ENCODE measurements at places on chromosomes 2 and 18. TPM values are rescaled to one million over a fixed set of nuclear protein-coding genes. Genes with fewer than 3 reads are reported as not detected.

DNA sequence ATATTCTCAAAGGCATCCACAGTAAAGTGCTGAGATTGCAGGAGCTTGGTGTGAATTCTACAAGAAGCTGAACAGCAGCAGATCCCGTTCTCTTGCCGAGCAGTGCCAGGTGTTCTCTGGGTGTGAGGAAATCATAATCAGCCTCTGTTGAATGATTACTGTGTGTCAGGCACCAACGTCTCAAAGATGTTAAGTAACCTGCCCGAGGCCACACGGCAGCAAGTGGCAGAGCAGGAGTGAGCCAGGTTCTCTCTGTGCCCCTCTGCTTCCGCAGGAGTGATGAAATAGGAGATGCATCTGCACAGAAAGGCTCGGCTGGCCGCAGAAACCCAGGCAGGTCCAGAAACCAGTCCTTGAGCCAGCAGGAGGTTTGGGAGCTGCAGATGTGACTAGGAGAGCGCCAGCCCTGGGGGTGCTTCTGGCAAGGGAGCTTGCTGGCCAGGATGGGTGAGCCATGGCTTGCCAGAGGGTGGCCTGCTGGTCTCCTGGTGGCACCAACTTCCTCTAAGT is 68.4 kb downstream of the COPS7B start:
- H3K4me1 ChIP-seq, result no peaks in the 10 kb centered on the region
- H3K27me3 ChIP-seq, result peaks cover 19% of the 10 kb centered on the region
- H3K36me3 ChIP-seq, result no peaks in the 10 kb centered on the region
- no peak overlapping the region for H3K4me3 ChIP-seq
- peak; percentile 81 for DNase-seq
- H3K27ac ChIP-seq, result no peak overlapping the region

- DNase-seq, result no peak
- no peaks in the 10 kb centered on the region for H3K27me3 ChIP-seq
- H3K36me3 ChIP-seq, result peaks cover 16% of the 10 kb centered on the region
Measured at GRCh38 chr2:95275151-95275515, 884 bp downstream of the PROM2 start.

GRCh38 chr2:130349174-130349573 is 6.5 kb downstream of the IMP4 start:
- peaks cover 8% of the 10 kb centered on the region for H3K36me3 ChIP-seq
- no peak for DNase-seq
- no peaks in the 10 kb centered on the region for H3K27me3 ChIP-seq

DNA sequence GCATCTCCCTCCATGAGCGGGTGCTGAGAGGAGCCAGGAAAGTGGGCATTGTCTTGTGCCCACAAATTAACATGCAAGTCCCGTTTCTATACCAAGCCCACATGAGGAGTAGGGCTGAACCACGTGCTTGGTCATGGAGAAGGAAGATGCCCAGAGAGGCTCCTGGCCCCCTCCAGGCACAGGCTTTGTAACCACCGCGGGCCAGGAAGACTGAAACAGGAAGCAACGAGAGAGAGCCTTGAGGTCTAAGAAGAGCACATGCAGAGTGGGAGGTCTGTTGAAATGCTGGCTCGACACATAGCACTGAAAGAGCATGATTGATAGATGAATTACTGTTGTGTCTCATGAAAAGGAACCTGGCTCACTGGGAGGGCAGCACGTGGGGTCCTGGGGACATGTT is 36.3 kb downstream of the VWA3B start:
- no peaks in the 10 kb centered on the region for H3K36me3 ChIP-seq
- no peak overlapping the region for H3K4me3 ChIP-seq
- H3K4me1 ChIP-seq, result no peaks in the 10 kb centered on the region
- H3K27me3 ChIP-seq, result peaks cover 44% of the 10 kb centered on the region

DNA sequence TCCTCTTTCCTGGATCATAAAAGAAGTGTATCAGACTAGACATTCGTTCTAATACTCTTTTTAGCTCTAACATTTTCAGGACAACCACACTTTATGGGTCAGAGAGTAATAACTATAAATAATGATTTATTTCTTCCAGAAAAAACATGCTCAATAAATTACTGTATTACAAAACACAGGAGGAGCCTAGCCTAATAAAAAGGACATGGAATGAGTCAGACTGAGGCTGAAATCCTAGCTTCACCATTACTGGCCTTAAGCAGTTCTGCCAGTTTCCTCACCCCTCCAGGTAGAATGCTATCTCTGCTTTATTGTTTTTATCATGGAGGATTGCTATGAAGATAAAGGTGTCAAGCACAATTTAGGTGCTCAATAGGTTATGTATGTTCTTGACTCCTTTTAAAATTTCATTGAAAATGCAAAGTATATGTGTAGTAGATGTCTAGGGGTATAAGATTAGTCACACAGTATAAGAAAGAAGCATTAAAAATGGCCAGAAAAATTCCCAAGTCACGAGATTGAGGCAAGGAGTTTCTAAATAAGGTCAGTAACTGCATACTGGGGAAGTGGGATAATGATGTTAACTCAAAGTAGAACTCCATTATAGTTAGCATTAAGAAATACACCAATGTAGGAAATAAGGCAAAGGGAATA is 105.5 kb upstream of the NEUROD1 start:
- peak; percentile 96 for DNase-seq
- H3K27ac ChIP-seq, result peak overlapping the region; percentile 66
- H3K4me3 ChIP-seq, result peak overlapping the region; percentile 14
- H3K27me3 ChIP-seq, result no peaks in the 10 kb centered on the region
- H3K36me3 ChIP-seq, result peaks cover 4% of the 10 kb centered on the region

DNA sequence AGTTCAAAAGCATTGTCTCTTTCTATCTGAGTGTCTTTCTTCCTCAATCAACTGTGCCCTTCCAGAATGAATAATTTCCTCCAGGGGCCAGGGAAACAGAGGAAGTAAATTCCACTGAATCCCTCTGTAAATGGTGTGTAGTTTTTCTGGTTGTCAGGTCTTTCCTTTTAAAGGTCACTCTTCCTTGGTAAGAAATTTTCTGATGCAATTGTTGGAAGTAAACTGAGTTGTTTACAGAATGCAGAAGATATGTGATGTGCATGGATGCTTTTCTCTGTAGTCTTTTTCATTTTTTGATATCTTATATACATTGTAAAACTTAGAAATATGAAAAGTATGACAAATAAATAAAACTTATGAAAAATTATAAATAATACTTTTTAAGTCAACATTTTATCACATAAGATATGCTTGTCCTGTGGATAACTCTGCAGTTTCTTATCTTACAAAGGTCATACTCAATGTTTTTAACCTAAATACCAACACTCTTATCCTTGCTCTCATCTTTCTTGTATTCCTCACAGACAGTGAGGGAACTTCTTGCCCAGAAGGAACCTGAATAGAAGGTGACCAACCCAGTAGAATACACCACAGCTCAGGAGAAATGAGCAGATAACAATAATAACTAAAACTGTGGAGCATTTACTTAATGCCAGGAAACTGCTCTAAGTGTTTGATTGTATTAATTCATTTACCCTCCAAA is 234.5 kb downstream of the METTL4 start:
- H3K27me3 ChIP-seq, result no peaks in the 10 kb centered on the region
- no peak overlapping the region for H3K4me3 ChIP-seq
- no peak for DNase-seq

GRCh38 chr2:128591861-128592822 is 273.5 kb upstream of the HS6ST1 start:
- H3K4me1 ChIP-seq, result no peaks in the 10 kb centered on the region
- DNase-seq, result no peak
- H3K36me3 ChIP-seq, result no peaks in the 10 kb centered on the region
- H3K27ac ChIP-seq, result no peak overlapping the region

The SERPINB7 gene
- 4.2 TPM for total RNA-seq

- H3K27me3 ChIP-seq, result peaks cover 8% of the 10 kb centered on the region
- no peak overlapping the region for H3K4me3 ChIP-seq
- H3K27ac ChIP-seq, result no peak overlapping the region
- H3K36me3 ChIP-seq, result no peaks in the 10 kb centered on the region
- H3K4me1 ChIP-seq, result no peaks in the 10 kb centered on the region
- DNase-seq, result no peak
Measured at GRCh38 chr2:75788902-75789301, 78.2 kb upstream of the GCFC2 start.

GRCh38 chr18:6056171-6056910 is 161.0 kb upstream of the TMEM200C start:
- H3K27me3 ChIP-seq, result peaks cover 25% of the 10 kb centered on the region
- H3K4me1 ChIP-seq, result 0 out of 2 replicates have a peak, but pooled peaks cover 7% of the 10 kb centered on the region
- no peak overlapping the region for H3K27ac ChIP-seq
- no peak overlapping the region for H3K4me3 ChIP-seq
- H3K36me3 ChIP-seq, result no peaks in the 10 kb centered on the region

GRCh38 chr2:35526741-35527140 is 828.8 kb upstream of the CRIM1 start:
- no peaks in the 10 kb centered on the region for H3K4me1 ChIP-seq
- no peak overlapping the region for H3K27ac ChIP-seq
- H3K36me3 ChIP-seq, result no peaks in the 10 kb centered on the region

GRCh38 chr18:22632191-22632590 is 214.5 kb upstream of the CTAGE1 start:
- no peaks in the 10 kb centered on the region for H3K27me3 ChIP-seq
- H3K4me3 ChIP-seq, result no peak overlapping the region
- DNase-seq, result no peak
- H3K36me3 ChIP-seq, result no peaks in the 10 kb centered on the region
- no peak overlapping the region for H3K27ac ChIP-seq

GRCh38 chr2:221567231-221567760 is 4.8 kb downstream of the EPHA4 start:
- H3K36me3 ChIP-seq, result 0 out of 2 replicates have a peak, but pooled peaks cover 14% of the 10 kb centered on the region
- no peak for DNase-seq
- H3K27me3 ChIP-seq, result no peaks in the 10 kb centered on the region
- H3K4me3 ChIP-seq, result no peak overlapping the region
- no peak overlapping the region for H3K27ac ChIP-seq

The FBXO15 gene
- 2.2 TPM for total RNA-seq

The LAMA1 gene
- not detected for total RNA-seq

DNA sequence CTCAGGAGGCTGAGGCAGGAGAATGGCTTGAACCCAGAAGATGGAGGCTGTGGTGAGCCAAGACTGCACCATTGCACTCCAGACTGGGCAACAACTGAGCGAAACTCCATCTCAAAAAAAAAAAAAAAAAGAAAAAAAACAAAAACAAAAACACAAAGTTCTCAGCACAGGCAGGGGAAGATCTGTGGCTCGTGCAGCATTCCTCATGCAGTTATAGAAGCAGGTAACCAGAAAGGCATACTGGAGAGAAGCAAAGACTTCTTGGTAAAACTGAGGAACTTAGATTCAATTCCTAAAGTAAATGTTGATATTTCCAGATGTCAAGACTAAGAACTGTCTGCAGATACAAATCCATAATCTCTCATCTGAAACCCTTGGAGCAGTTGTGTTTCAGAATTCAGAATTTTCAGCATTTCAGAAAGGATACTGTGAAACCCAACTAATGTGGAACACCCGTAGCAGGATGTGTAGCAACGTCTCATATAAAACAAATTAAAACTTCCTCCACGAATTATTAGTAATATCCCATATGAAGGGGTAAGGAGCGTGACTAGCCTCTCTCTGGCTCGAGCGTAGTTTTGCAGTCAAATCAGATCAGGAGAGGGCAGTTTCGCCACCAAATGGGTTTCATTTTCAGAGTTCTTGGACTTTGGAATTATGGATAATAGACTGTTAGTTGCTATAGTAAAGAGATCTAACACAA is 13.2 kb upstream of the SLC25A52 start:
- H3K27me3 ChIP-seq, result no peaks in the 10 kb centered on the region
- no peaks in the 10 kb centered on the region for H3K36me3 ChIP-seq
- H3K4me1 ChIP-seq, result no peaks in the 10 kb centered on the region
- no peak for DNase-seq

GRCh38 chr2:173874003-173874893 is 90.9 kb downstream of the SP3 start:
- H3K4me3 ChIP-seq, result no peak overlapping the region
- no peak overlapping the region for H3K27ac ChIP-seq
- DNase-seq, result no peak
- H3K4me1 ChIP-seq, result peaks cover 18% of the 10 kb centered on the region

The UBE2E3 gene
- 139 TPM for total RNA-seq

GRCh38 chr18:7608174-7608550 is 41.0 kb downstream of the PTPRM start:
- H3K4me3 ChIP-seq, result no peak overlapping the region
- no peaks in the 10 kb centered on the region for H3K4me1 ChIP-seq
- no peaks in the 10 kb centered on the region for H3K27me3 ChIP-seq
- no peak for DNase-seq
- H3K36me3 ChIP-seq, result no peaks in the 10 kb centered on the region

The KLHL41 gene
- not detected for total RNA-seq

- peaks cover 30% of the 10 kb centered on the region for H3K4me1 ChIP-seq
- no peak overlapping the region for H3K27ac ChIP-seq
- H3K36me3 ChIP-seq, result no peaks in the 10 kb centered on the region
Measured at GRCh38 chr2:207123776-207124391, 41.9 kb downstream of the KLF7 start.

- H3K36me3 ChIP-seq, result no peaks in the 10 kb centered on the region
- no peaks in the 10 kb centered on the region for H3K27me3 ChIP-seq
- H3K4me1 ChIP-seq, result peaks cover 37% of the 10 kb centered on the region
- H3K27ac ChIP-seq, result no peak overlapping the region
- H3K4me3 ChIP-seq, result no peak overlapping the region
- DNase-seq, result no peak
Measured at GRCh38 chr2:42967959-42968674, 175.7 kb upstream of the HAAO start.

DNA sequence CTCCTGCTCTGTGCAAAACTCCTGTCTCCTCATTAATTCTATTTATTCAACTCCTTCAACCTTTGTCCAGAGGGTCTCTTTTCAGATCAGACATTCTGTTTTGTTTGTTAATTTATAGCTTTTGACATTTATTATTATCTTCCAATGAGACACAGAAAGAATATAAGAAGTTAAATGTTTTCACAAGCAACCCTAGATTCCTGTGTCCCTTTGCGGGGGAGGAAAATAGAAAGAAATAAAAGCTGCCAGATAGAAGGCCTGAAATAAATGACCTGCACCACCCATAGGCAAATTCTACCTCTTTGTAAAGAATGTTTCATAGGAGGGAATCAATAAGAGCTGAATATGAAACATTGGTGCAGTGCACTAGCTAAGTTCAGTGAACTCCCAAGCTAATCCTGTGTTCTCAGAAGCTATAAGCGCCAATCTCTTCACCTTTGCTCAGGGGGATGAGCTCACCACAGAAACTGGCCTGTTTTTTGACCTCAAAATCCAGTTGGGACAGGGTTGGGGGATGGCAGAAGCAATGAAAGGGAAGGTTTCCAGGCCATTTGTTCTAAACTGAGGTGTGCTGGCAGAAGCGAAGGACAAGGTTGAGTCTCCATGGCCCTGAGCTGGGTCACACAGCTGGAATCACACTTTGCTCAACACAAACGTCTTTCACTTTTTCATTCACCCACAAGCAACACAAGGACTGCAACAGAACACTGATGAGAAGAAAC is 258.6 kb downstream of the NRXN1 start:
- no peaks in the 10 kb centered on the region for H3K4me1 ChIP-seq
- no peak overlapping the region for H3K4me3 ChIP-seq
- 0 out of 2 replicates have a peak, but pooled peaks cover 16% of the 10 kb centered on the region for H3K27me3 ChIP-seq

DNA sequence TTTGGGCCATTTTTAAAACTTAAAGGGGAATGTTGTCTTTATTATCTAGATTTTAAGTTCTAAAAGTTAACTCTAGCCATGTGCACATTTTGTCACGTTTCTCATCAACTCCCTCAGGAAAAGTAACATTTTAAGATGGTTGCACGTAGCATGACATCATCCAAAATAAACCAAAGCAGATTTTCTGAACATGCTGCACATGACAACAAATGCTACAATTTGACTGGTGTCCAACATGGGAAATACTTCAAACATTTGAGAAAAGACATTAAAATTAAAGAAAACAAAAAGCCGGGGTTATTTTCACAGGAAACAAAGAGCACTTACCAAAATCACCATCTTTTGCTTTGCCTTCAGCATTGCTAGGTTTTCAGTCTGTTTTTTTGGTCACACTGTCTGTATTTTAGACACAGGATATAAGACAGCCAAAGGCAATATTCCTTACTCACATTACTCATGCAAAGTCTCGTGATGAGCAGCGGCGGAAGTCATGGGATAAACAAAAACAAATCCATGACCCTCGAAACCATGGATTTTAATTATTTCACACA is 51.3 kb upstream of the RND3 start:
- H3K36me3 ChIP-seq, result no peaks in the 10 kb centered on the region
- DNase-seq, result no peak
- H3K27ac ChIP-seq, result no peak overlapping the region
- no peak overlapping the region for H3K4me3 ChIP-seq
